Aorta (tissue), 5 donors: ENCODE measurements at places on chromosomes 13 and 19.

- no peak for DNase-seq
Observed at GRCh38 chr13:49649963-49650312, 21.6 kb downstream of the ARL11 start.

DNA sequence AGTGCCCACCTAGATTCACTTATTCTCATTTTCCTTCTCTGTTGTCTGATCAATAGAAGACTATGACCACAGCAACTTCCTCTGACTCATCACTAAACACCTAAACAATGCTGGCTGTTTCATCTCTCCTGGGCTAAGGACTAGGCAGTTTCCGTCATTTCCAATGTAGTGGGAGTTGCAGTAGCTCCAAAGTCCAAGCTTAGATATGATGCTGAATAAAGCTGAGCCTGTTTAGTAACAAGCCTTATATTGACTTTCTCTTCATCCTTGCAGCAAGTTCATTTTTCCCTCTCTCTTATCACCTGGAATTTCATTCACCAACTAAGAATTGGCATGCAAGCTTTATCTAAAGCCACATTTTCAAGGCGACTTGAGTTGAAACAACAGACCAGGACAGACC is 53.5 kb upstream of the PCDH9 start:
- no peak for DNase-seq

DNA sequence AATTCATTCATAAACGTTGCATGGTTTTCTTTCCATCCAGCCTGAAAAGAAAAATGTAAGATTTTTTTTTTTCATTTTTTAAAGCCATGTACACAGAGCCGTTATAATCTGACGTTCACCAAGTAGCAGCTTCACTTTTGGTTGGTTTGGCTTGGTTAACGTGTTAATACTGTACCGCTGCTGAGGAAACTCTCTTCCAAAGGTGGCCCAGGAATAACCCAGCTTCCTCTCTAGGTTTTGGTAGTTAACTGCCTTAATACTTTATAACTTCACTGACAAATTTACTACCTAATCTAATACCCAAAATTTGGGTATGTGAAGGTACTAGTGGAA is 1.7 kb downstream of the INTS6 start:
- no peak for DNase-seq

DNA sequence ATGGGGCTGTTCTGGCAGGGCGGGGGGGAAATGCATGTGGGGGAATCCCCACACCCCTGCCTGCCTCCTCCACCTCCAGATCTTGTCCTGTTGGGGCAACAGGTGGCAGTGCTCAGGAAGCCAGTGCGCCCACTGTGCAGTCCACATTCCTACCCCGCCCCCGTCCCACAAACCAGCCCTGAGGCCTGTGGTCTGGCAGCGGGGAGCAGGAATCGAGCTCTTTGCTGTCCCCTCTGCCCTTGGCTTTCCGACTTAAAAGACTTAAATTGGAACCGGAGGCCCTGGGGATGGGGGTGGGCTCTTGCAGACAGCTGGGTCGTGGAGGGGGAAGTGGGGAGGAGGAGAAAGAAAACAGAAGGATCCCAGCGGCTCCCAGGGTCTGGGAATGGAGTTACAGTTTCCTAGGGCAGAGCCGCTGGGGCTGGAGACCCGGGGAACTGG is 4.3 kb downstream of the NANOS3 start:
- no peak for DNase-seq

GRCh38 chr19:46950526-46951170 is 69.0 kb upstream of the NPAS1 start:
- DNase-seq: no peak

DNA sequence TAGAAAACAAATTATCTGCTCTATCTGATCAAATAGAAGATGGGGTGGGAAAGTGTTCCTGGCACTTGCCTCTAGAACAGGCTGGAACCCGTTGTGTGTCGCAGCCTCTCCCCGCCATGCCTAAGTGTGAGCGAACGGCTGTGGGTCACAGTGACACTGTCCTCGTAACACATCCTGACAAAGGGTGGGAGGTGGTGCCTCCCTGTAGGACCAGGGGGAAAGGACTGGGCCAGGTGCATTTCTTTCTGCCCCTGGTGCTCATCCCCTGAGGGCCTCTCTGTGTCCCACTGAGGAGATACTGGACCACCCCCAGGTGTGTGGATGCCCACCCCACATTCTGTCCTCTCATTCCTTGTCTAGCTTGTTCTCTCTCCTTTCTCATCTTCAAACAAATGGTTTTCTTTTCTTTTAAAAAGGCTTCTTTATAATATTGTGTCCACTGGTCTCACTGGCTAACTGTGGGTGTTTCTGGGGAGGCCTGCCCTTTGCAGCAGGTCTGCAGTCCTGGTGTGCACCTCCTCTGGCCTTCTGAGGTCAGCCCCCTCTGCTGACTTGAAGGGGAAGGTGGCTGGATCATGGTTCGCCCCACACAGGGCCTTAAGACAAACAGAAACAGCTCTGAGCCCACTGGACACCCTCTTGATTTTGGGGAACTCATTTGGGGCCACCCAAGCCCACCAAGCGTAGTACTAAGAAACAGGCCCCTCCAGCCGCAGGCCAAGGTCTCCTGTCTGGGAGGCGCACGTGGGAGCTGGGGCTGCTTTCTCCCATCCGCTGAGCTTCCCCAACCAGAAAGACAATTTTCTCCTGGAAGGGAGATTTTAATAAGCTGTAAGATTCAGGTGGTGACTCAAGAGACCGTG is 152.5 kb upstream of the SOX1 start:
- DNase-seq: no peak

GRCh38 chr19:3642987-3643673 is 16.5 kb upstream of the CACTIN start:
- no peak for DNase-seq
